Hematopoietic multipotent progenitor cell treated with erythropoietin and hydrocortisone succinate and interleukin-3 and kit ligand, for 17 days (in vitro differentiated cells): ENCODE measurements at places on chromosomes 7 and 10.

- DNase-seq = no peak
These were observed 3.2 kb downstream of the KNDC1 start for GRCh38 chr10:133162910-133163856.

DNA sequence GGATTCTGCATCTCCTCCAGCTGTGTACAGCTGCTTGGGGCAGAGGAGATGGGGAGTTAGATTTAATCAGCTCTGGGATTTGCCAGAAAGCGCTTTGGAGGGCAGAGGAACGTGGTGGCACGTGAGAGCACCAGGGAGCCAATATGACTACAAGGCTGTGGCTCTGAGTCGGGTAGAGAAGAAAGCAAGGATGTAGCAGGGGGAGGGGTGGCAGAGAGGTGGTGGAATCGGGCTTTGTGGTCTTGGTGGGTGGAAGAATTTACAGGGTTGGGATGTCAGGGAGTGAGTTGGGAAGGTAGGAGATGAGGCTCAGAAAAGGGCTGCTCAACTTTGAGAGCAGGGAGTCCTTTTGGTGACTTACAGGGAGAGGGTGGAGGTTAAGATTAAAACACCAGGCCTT is 113.6 kb downstream of the CCNY start:
- peak; percentile 14 for DNase-seq

DNA sequence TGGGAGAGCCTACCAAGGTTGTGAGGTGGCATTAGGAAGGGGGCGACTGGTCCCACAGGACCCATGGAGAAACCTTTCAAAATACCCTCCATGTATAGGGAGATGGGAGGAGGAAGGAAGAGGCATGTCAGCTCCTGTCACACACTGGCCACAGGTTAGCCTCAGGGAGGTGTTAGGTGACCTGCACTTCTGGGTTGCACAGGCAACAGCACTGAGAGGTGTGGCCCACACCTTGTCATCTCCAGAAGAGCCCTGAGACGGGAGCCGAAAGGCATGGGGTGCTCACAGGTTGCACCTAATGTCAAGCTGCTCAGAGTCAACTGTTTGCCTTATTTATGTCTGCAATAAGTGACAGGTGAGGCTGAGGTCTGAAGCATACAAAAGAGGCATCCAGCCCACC is 14.6 kb upstream of the USP6NL start:
- no peak for DNase-seq

DNA sequence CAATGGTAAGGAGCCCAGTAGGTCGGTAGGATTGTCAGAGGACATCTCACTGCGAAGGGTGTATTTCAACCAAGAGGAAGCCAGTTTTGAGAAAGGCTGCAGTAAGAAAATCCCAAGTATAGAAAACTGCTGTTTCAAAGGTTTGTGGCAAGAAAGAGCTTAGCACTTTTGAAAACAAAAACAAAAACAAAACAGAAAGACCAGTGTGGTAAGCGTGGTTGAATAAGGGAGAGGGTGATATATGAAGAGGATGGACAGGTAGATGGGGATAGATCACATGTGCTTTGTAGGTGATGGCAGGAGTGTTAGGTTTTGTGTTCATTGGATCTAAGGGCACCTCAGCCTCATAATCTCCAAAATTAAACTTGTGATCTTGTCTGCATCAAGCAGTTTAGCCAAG is 141.6 kb upstream of the WNT16 start:
- DNase-seq = no peak

GRCh38 chr7:19118636-19119371 is 1.4 kb upstream of the TWIST1 start:
- no peak for DNase-seq

DNA sequence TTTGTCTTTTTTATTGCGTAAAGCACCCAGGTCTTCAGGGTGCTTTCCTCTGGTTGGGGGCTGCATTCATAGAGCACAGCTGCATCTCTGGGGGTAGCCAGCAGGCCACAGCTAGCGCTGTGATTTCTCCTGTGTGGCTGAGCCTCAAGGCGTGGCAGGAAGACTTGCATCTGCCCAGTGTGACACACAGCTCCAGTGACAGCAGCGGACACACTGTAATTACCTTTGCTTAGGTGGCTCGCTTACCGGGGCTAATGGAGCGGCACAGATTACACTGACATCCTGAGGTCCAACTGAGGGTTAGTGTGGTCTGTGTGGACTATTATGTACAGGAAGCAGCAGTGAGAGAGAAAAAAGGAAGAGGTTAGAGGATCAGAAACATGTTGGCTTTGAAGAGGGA is 27.1 kb downstream of the ABCB4 start:
- no peak for DNase-seq

- no peak for DNase-seq
These were observed 123.4 kb downstream of the HTR7 start for GRCh38 chr10:90734415-90734814.

- no peak for DNase-seq
These were observed 780 bp downstream of the CYP3A5 start for GRCh38 chr7:99679032-99679399.

DNA sequence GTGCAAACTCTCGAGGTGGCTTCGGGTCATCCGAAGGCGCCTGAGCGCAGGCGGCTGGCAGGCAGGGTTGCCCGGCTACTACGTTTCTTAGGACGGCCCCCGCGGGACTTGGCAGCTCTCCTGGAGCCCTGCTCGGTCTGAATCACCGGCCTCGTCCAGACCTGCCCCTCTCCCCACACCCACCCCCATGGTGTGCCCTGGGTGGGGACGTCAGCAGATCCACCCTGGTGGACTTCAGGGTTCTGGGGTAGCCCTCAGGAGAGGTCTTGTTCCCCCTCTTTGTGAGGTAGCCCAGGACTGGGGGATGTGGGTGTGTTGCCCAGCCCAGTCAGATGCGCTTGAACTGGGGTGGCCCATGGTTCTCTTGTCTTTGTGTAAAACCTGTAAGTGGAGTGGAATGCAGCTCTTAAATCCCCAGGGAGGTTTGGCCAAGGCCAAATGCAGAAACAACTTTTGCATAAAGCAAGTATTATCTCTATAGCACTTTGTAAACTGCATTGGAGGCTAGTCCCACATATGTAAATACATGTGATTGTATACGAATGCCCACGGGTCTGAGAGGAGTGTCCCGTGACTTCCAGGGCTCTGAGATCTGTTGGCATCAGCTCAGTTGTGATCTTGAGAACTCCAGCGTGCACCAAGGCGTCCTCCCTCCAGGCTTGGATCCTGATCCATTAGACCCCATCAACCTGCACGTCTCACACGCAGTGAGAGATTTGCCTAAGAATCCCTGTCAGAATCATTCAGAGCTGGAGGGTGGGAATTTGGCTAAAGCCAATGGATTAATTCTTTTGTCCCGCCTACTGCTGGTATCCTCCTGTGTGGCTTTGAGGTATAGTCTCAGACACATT is 1.8 kb downstream of the PFKFB3 start:
- DNase-seq = no peak

- no peak for DNase-seq
These were observed 1176.2 kb downstream of the DNAJB9 start for GRCh38 chr7:109745677-109746410.

GRCh38 chr7:155867734-155868400 is 55.6 kb upstream of the SHH start:
- DNase-seq = no peak

GRCh38 chr10:80382989-80383388 is 25.4 kb upstream of the PRXL2A start:
- DNase-seq = peak; percentile 33

DNA sequence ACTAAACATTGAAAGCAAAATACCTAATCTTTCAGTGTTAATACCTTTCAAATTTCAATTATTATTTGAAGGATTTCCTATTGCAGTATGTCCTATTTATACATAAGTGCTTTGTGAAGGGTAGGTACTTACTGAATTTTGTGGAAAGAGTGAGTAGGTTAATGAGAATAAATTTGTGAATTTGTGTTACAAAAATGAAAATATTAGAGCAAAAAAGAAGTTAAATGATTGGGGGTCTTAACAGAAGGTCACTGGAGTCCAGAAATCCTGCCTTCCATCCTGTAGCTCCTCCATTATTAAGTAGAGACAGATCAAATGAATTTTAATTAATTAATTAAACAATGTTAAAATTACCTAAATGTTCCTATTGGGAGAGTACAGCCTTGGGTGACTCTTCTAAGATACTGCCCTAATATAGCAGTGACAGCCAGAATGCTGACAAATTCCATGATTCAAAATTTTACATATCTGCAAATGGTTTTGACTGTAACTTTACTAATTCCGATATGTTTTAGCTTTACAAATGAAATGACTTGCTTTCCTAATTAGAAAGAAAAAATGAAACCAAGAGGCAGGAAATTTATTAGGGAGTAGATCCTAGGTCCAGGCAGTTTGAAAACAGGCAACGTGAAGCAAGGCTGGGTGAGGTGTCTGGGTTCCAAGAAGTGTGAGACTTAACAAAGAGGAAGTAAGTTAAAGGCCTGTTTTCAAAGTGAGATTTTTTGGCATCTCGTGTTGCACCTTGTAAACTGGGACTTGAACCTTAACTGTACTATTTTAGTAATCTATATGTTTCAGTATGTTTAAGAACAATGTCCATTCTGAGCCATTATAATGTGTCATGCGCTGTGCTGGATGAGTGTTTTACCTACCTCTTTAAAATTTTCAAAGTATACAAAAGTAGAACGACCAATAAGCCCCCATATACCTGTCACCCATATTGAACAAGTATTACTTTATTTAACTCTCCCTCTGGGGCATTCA is 1.5 kb downstream of the PIK3CG start:
- no peak for DNase-seq

- DNase-seq = no peak
These were observed 104.0 kb downstream of the PARP12 start for GRCh38 chr7:139958599-139959284.
